ENCODE measurements at places on chromosomes 1 and 21.
A peak's percentile ranks its signal among the peaks of the same experiment; 100 is the strongest.

DNA sequence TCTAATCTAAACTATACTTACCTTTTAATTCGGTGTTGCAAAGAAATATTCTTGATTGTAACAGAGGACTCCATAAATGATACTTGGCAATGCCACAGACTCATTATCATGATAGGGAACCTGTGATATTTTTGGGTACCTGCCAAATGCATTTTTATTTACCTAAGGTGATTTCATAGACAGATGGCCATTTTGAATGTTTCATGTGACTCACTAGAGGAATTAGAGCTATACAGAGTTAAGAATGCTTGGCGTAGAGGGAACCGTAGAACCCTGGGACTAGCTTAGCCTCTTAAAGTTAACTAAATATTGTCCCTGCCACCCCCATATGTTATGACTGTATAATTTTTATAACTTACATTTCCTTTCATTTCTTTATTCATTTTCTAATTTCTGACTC is 136.1 kb downstream of the DISP1 start:
- DNase-seq: no peak

DNA sequence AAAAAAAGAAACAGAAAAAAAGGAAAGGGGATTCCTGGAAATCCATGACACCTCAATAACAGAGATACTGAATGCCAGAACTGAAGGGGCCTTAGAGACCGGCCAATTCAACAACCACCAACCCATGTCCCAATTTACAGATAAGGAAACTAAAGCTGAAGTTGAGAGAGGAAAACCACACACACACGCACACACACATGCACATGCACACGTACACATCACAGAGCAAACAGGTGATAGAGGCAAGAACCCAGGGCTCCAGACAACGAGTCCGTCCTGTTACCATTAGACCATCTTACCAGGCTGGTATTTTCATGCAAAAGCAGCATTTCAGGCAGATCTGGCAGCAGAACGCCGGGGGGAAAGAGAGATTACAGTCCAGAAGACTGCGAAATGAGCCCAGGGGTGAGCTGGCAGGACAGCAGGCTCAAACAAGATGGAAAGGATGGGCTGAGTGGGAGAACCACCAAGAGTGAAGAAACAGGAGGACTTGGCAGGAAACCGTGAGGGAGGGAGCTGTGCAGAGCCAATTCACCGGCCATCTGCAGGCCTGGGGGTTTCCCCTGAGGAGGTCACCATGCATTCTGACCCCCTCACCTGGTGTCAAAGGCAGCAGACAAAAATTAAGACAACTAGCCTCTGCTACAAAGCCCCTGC is 43.5 kb downstream of the PAFAH2 start:
- no peak for DNase-seq

- DNase-seq: no peak
Measured at GRCh38 chr1:172926070-172926469, 124.7 kb downstream of the TNFSF18 start.

- no peak for DNase-seq
Measured at GRCh38 chr1:37656881-37657280, 22.2 kb upstream of the RSPO1 start.

- DNase-seq: no peak
Measured at GRCh38 chr1:24032981-24033380, 52.9 kb upstream of the SRSF10 start.

DNA sequence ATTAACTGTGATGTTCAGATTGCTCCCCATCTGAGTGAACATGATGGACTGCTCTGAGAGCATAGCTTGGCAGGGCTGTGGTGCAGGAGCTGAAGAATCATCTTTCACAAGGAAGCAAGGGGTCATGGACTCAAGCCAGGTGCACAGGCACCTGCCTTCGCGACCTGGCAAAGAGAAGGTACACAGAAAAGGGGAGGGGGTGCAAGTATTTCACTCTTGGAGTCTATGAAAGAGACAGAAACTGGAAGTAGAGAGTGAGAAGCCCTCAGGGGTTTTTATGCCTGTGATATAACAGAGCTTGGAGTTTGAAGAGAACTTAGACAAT is 232.6 kb upstream of the PLXNA2 start:
- DNase-seq: no peak

DNA sequence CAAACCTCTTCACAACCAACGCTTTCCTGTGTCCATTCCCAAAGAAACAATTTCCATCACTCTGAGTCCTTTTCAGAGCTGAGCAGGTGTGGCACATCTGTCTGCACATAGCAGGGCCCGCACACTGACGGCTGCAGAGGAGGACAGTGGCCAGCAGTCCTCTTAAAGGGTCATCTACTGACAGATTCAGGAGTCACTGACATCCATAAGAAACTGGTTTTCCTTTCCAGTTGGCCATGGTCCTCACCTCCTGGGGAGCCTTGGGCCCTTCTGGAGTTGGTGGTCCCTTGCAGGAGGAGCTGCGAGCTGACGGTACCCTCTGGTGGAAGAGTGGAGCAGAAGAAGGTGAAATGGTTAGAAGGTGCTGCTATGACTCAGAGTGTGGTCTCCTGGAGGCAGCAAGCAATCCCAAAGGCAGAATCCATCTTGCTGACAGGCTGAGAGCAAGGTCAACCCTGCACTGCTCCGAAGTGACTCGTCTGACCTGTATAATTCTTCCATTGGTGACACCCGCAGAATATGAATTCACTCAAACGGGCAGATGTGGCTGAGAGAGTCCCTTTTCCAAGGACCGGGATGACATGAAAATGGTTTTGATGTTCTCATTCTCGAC is 278.5 kb upstream of the C1orf174 start:
- DNase-seq: no peak

GRCh38 chr1:236492378-236492777 is 31.4 kb upstream of the LGALS8 start:
- no peak for DNase-seq

DNA sequence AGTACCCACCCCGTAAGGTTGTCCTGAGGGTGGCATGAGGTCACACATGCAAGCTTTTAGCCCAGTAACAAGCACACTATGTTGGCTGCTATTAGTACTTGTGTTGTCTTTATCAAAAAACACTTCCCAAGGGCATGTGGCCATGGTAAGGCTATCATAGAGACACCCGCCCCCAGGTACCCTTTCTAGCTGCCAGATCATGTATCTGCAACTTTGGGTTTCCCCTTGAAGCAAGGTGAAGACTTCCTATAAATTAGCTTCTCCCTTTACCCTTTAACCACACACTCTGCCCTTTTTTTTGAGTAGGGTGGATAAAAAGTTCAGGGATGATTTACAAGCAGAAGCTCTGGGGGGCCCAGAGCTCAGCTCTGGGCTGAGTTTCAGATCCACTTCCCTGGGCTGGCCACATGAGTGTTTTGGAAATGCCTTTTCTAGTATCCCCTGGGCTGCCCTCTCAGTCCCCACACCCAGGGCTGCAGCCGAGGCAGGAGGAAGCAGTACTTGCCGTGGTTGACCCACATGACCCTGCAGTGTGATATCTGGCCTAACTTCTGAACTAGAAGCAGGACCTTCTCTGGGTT is 2.0 kb downstream of the ZDHHC18 start:
- no peak for DNase-seq

DNA sequence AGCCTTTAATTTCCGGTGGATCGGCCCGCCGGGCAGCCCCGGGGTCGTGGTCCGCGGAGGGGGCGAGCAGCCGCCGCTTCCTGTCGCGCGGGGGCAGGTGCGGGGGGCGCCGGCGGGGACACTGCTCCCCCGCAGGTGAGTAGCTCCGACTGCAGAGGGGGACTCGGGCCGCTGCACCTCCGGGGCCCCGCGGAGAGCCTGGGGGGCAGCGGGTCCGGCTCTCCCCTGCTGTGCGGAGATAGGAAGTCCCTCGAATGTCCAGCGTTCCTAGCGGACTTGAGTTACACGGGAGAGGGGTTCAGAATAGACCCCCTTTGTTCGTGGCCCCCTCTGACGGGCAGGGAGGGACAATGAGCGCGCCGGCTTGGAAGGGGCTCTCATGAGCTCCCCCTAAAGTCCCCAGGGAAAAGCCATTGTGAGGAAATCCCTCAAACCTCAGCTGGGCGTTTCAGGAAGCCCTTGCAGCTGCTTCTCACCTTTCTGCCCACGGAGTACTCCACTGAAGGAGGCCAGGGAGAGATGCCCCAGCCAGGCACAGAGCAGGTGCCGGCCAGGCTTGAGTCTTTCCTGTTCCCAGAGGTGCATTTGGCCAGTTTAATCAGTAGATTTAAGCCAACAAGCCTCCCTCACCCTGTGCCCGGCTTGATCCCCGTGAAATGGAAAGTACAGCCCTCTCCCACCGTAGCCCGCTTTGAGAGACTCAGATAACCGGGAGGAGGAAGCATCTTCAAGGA is 925 bp downstream of the PDE9A start:
- no peak for DNase-seq

GRCh38 chr1:1212780-1213344 is 1.1 kb downstream of the TNFRSF4 start:
- peak; percentile 58 for DNase-seq

- no peak for DNase-seq
Measured at GRCh38 chr1:212955098-212955497, 4.8 kb downstream of the VASH2 start.

GRCh38 chr1:7373876-7374562 is 397.1 kb upstream of the VAMP3 start:
- no peak for DNase-seq

GRCh38 chr1:11531943-11532342 is 53.0 kb downstream of the DISP3 start:
- DNase-seq: no peak

- DNase-seq: no peak
Measured at GRCh38 chr1:92583821-92584760, 97.4 kb upstream of the GFI1 start.

- DNase-seq: no peak
Measured at GRCh38 chr1:61181067-61182038, 99.0 kb downstream of the NFIA start.

GRCh38 chr1:95982711-95983110 is 738.9 kb upstream of the PTBP2 start:
- no peak for DNase-seq

GRCh38 chr1:20560966-20561365 is 8.6 kb downstream of the FAM43B start:
- no peak for DNase-seq

DNA sequence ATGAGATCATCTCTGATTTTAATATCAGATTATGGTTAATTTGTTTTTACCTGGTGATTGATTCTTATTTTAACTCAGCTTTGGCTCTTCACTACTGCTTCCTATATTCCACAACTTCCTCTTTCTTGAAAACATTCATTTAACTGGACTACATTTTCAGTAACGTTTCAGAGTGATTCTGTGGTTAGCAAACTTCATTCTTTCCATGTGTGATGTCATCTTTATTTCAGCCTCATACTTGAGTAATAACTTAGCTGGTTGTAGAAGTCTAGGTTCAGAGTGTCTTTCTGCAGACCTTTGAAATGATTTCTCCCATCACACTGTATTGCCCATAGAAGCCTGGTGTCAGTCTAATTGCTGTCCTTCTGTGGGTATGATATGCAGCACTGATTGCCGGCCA is 36.0 kb upstream of the SLC35F3 start:
- no peak for DNase-seq

GRCh38 chr1:75449998-75450397 is 160.9 kb downstream of the SLC44A5 start:
- no peak for DNase-seq

DNA sequence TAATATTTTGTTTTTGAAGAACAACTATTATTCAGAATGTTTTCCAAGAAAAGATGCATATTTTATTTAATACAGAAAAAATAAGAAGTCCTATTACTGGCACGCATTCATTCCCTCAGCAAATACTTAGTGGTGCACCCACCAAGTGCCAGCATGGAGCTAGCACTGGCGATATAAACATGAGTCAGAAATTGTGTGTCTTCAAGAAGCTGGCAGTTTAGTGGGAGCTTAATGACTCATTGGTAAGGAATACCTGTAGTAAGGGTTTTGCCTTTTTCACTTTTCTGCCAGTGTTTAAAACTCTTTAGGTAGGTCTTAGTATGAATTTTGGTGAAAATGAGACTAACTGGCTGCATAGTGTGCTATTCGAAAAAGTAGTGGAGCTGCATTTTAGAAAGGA is 6.3 kb downstream of the MAGI3 start:
- no peak for DNase-seq

DNA sequence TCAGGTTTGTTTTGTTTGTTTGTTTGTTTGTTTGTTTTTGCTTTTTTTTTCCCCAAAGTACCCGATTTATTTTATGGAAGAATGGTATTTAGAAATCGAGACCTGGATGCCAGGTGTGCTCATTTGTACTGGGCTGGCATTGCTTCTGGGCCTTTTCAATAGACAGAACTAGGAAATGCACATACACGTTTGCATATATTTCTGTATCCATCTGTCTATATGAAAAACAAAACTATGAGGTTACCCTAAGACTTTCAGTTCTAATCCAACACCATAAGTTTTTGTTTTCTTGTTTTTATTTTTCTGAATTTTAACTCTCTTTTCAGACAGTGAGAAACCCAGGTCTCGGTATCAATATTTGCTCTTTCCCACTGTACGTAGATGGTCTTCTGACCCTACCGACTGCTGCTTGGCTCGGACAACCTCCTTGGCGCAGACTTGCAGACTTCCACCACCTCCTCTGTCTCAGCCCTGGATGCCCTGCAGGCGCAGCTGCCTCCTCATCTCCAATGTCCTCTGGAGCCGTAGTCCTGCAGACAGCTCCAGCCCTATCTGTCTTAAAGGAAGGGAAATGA is 171.7 kb downstream of the NEK7 start:
- no peak for DNase-seq

DNA sequence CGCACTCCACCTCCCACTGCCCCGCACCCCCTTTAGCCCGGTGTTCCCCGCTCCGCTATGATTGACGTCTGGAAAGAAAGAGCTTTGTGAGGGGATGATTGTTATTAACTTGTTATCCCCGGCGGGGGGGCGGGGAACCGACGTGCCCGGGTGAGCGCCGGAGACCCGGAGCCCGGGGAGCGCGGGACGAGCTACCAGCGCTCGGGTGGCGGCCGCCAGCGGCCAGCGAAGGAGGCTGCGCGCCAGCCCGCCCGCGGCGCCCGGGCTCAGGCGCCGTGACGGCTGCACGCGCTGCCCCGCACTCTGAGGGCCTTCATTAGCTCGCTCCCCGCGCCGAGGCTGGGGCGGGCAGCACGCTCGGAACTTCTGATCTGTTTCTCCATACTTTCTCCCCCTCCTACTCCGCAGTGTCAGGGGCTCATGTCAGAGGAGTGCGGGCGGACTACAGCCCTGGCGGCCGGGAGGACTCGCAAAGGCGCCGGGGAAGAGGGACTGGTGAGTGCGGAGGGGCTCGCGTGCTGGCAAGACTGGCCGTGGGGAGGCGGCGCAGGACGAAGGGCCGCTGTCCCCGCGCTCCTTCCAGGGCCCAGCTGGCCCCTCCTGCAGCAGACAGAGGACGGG is 2.1 kb downstream of the LHX8 start:
- no peak for DNase-seq

DNA sequence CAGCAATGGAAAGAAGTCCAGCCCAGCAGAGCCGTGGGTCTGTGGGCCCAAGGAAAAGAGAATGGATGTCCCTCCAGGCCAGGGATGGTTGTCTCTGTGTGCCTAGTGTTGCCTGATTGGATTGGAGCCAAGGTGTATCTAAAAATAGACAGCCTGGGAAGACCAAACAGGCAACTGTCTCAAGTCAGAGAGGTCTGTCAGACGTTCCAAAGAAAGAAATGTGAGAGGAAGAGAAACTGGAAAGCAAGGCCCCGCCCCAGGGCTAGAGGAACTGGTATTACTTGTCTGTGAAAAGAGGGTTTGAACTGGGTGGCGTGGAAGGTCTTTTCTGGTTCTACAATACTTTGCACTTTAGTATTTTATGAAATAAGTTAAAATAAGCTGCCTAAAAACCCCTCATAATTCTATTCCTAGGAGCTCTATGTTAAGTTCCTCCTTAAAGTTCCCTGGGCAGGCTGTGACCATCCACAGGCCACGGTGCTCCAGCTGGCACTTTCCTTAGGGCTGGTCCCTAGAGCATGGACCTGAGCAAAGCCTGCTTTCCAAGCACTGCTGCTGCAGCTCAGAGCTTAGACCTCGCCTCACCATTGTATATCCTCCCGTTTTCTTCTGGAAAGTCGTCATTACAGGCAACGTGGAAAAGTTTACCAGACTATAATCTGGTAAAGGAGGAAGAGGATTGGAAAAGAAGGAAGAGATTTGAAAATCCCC is 151.6 kb downstream of the DISC1 start:
- DNase-seq: no peak

Measured in stimulated activated CD8-positive, alpha-beta memory T cell treated with anti-CD3 and anti-CD28 coated beads, Interleukin-15, amount 100 ng/mL, for 48 hours (primary cell).